Osteoblast (primary cell): ENCODE measurements at places on chromosomes 3 and 15. TPM values are rescaled to one million over a fixed set of nuclear protein-coding genes. Genes with fewer than 3 reads are reported as not detected.

DNA sequence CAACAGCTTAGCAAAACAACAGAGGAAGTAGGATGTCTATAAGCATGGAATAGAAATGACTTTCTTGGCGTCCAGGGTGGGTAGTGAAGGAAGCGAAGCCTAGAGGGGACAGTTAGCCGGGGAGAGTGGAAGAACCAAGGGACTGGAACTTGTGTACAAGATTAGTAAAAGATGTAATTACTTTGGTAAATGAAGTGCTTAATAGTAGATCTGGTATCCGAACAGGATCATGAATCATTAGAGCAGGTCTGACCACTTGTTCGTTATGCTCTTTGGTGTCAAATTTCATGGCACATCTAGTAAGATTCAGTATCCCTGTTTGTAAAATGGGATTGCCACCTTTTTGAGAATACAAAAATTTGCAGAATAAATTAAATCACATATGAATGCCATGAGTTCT lies 112.5 kb upstream of the MLF1 start:
- no peak for DNase-seq
- no peaks in the 10 kb centered on the region for H3K4me1 ChIP-seq
- no peaks in the 10 kb centered on the region for H3K27me3 ChIP-seq

GRCh38 chr3:138271189-138271794 lies 58.4 kb downstream of the NME9 start:
- no peak for DNase-seq
- H3K27me3 ChIP-seq = no peaks in the 10 kb centered on the region
- H3K4me1 ChIP-seq = no peaks in the 10 kb centered on the region
- H3K4me3 ChIP-seq = no peak overlapping the region

DNA sequence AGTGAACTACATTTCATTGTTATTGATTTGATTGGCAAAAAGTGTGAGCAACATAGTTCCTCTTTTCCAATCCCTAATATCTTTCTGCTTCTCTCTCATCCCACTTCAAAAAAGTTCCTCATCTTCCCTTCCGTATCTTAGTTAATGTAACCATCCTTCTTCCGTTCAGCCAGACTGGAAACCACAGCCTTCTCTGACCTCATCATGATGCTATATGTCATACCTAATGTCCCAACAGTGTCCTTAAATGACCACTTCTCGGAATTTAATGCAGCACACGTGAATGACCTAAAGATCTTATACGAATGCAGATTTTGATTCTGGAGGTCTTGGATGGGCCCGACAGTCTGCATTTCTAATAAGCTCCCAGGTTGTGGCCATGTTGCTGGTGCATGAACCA lies 320.3 kb upstream of the SATB1 start:
- H3K27ac ChIP-seq = no peak overlapping the region
- H3K4me1 ChIP-seq = no peaks in the 10 kb centered on the region
- H3K36me3 ChIP-seq = no peaks in the 10 kb centered on the region
- H3K4me3 ChIP-seq = no peak overlapping the region
- H3K27me3 ChIP-seq = no peaks in the 10 kb centered on the region

GRCh38 chr15:34789326-34789725 lies 6.0 kb downstream of the ACTC1 start:
- H3K27me3 ChIP-seq = peaks cover 53% of the 10 kb centered on the region
- H3K27ac ChIP-seq = no peak overlapping the region
- no peaks in the 10 kb centered on the region for H3K36me3 ChIP-seq
- no peaks in the 10 kb centered on the region for H3K4me1 ChIP-seq

DNA sequence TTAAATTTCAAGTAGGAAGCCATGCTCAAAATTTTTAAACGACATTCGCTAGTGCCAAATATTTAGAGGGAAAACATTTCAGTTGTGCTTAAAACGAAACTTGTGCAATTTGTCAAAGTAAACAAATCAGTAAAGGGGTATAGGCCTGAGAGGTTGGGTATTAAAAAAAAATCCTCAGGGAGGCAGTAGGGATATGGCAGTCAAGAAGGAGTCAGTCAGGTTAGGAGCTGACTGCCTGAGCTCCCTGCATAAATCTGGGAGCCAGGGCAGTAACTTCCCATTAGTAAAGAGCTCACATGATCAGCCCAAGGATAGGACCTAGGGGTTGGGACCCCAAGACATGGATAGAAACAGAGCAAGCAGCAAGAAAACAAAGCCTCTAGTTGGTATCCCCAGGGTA lies 120.7 kb upstream of the STAC start:
- no peak for DNase-seq
- H3K27me3 ChIP-seq = no peaks in the 10 kb centered on the region
- H3K4me1 ChIP-seq = no peaks in the 10 kb centered on the region

- no peak overlapping the region for H3K4me3 ChIP-seq
- DNase-seq = no peak
- no peaks in the 10 kb centered on the region for H3K27me3 ChIP-seq
- peaks cover 95% of the 10 kb centered on the region for H3K36me3 ChIP-seq
These were observed 155.0 kb downstream of the DUT start for GRCh38 chr15:48486228-48486627.

DNA sequence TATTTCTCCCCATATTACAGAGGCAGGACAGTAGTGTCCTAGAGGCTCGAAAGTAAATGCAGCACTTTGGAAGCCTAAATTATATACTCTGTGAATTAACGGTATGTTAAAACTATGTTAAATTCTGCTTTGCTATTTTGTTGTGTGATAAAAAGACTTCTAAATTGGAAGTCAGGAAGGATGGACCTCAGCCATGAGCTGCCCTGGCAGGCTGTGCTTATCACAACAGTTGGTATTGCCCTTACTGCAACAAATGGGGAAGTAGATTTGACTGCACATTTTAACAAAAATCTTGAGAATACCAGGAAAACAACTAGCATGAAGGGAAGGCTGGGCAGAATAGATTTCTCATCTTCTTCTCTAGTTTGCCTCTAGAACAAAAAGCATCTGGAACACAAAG lies 706.6 kb downstream of the SI start:
- no peaks in the 10 kb centered on the region for H3K36me3 ChIP-seq
- no peak overlapping the region for H3K27ac ChIP-seq
- H3K4me1 ChIP-seq = no peaks in the 10 kb centered on the region
- H3K27me3 ChIP-seq = no peaks in the 10 kb centered on the region
- no peak for DNase-seq

- H3K36me3 ChIP-seq = no peaks in the 10 kb centered on the region
- peaks cover 17% of the 10 kb centered on the region for H3K4me1 ChIP-seq
- DNase-seq = no peak
- H3K27ac ChIP-seq = no peak overlapping the region
- no peak overlapping the region for H3K4me3 ChIP-seq
These were observed 25.8 kb upstream of the SCAANT1 start for GRCh38 chr3:63937661-63938651.

DNA sequence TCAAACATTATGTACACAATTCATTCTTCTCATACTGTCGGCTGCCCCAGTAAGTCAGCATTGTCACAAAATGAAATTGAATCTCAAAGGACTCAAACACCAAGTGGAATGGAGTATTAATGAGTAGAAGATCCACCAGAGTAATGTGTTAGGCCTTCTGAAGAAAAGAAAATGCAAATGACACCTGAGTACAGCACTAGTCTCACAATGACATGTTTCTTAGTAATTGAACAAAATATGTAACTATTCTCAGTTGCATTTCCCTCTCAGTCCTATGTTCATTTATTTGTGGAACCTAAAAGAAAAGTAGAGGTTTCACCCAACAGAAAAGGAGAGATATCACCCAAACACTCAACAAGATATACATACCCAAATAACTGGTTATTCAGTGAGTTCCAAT lies 283.9 kb upstream of the THBS1 start:
- no peaks in the 10 kb centered on the region for H3K27me3 ChIP-seq
- no peak overlapping the region for H3K27ac ChIP-seq
- H3K4me1 ChIP-seq = peaks cover 25% of the 10 kb centered on the region
- H3K36me3 ChIP-seq = no peaks in the 10 kb centered on the region
- no peak for DNase-seq
- no peak overlapping the region for H3K4me3 ChIP-seq

GRCh38 chr15:93859176-93859575 lies 372.2 kb upstream of the MCTP2 start:
- no peak overlapping the region for H3K4me3 ChIP-seq
- H3K27me3 ChIP-seq = no peaks in the 10 kb centered on the region
- no peaks in the 10 kb centered on the region for H3K36me3 ChIP-seq
- no peak overlapping the region for H3K27ac ChIP-seq
- DNase-seq = no peak

DNA sequence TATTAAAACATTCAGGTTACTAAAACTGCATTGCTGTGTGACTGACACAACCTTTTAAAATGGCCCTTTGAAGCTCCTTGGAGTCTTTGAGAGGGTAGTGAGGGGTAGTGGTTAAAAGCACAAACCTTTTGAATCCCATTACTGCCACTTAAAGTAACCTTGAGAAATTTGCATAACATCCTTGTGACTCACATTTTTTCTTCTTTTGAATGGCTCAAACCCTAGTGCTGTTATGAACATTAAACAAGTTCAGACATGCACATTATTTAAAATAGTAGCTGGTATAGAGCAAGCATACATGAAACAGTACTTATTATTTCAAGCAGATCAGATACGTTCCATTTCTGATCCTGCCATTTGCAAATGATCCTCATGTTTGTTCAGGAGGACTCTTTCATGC lies 3.7 kb upstream of the CLDN1 start:
- H3K27ac ChIP-seq = no peak overlapping the region
- H3K36me3 ChIP-seq = no peaks in the 10 kb centered on the region
- DNase-seq = no peak
- H3K27me3 ChIP-seq = no peaks in the 10 kb centered on the region

Gene CHRM5
- under 0.01 TPM in 2 replicates for total RNA-seq

Gene OCA2
- not detected in 2 replicates for total RNA-seq

Gene ATP10A
- 26.5 and 32.9 TPM in 2 replicates for total RNA-seq

Gene FILIP1L
- 5.8 and 5.9 TPM in 2 replicates for total RNA-seq

Gene SH3GL3
- 0.29 and 0.72 TPM in 2 replicates for total RNA-seq

Gene LRTM1
- not detected in 2 replicates for total RNA-seq

Gene EAF2
- 1.2 and 1.4 TPM in 2 replicates for total RNA-seq

Gene SLC9C1
- not detected in 2 replicates for total RNA-seq

Gene AMOTL2
- 205 and 300 TPM in 2 replicates for total RNA-seq
